ENCODE measurements at places on chromosomes 3 and 15.

DNA sequence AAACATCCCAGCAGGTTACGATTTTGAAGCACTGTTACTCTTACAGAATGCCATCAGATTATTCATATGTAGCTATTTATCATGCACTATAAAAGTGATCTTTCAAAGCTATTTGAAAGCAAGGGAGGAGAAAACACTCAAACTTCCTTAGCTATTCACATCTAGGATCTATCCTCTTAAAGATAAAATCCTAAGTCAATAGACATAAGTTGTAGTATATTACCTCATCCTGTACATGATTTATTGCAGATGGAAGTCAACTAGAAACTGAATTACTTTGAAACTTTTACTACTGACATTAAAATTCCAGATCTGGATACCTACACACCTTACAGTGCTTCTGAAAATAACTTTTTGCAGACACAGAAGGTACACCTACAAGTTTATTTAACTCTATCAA lies 197.2 kb downstream of the MEIS2 start:
- DNase-seq: no peak

GRCh38 chr3:109696932-109697331 lies 359.6 kb upstream of the DPPA4 start:
- no peak for DNase-seq

DNA sequence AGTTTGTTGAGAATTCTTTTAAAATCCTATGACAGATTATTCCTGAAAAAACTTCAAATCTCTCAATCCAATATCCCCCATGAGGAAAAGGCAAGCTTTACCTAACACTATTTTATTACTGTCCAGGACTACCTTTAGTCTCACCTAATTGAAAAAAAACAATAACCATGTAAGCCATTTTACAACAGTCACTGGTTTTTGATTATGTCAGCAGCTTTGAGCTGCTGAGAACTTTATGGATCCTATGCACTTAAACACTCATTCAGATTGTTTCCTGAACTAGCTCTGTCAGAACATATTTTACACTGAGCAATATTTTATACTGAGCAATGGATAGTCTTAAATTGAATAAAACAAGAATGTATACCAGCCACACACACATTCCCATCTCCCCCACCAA lies 79.9 kb downstream of the ZBBX start:
- DNase-seq: no peak

DNA sequence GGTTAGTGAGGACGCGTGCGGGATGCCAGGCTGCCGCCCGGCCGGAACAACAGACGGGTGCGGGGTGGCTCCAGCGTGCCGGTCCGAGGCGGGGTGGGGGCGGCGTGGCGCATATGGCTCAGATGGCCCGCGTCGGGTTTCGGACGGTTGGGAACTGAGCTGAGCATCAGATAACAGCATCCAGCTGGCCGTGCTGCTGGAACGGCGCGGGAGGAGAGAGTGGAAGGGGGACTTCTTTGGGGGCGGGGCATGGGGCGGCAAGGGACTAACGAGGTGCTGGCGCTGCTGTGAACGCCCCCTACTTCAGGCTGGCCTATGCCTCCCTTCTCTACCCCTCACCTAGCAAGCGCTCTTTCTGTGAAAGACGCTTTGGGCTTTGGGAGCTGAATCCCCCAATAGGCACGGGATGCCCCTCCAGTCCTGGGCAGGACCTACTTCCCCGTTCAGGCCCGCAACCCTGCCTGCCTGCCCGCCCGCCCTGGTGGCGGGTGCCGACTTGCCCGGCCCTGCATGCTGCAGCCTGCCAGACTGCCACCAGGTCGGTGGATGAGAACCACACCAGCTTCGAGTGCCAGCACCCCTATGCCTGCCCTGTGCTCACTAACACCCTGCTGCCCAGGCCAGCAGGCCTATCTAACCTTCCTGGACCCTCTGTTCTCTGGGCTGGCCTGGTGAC lies 542 bp downstream of the INKA1 start:
- no peak for DNase-seq

- no peak for DNase-seq
Observed at GRCh38 chr3:24199775-24200247, 254.7 kb downstream of the NR1D2 start.

DNA sequence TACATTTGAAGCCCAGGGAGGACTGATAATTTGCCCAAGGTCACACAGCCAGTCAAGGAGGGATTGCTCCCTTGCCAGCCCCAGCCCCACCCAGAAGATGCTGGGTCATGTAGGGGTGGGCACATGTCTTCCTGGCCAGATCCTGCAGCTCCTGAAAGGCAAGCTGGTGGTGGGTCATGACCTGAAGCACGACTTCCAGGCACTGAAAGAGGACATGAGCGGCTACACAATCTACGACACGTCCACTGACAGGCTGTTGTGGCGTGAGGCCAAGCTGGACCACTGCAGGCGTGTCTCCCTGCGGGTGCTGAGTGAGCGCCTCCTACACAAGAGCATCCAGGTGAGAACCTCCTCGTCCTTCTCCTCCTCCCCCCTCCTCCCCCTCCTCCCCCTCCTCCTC lies 13.2 kb downstream of the ISG20 start:
- DNase-seq: no peak

DNA sequence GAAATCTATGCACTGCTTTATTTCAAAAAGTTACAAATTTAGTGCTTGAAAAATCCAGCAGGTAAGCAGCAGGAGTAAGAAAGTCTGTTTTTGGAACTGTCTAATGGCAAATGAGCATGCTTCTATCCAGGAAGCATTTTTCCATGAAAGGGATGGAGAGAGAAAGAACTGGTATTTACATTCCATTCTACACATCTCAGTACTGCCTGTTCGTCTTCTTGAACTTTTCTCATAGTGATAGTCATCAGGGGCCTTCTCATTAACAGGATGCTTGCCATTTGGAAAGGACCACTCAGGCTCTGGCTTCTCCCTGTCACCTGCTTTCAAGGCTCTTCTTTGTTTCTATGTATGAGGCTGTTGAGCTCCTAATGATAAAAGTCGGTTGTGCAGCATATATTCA lies 267.3 kb upstream of the IL12A start:
- DNase-seq: no peak

DNA sequence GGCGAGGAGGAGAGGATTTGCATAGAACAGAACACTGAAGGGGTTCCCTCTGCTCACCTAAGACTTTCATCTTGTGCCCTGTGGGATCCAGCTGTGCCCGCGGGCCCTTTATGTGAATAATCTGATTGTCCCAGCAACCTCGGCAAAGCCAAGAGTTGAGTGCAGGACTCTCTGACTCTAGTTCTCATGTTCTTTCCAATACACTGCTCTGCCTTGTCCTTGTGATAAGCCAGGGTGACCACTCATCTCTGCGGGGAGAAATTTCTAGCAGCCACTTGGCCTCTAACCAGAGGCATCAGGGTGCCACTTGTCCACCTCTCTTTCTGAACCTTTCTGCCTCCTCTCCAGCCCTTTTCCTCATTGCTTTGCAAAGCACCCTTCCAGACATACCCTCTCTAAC lies 31.8 kb downstream of the AQP9 start:
- no peak for DNase-seq

GRCh38 chr3:140249188-140249587 lies 314.2 kb downstream of the CLSTN2 start:
- no peak for DNase-seq

- DNase-seq: no peak
Observed at GRCh38 chr3:149271669-149272068, 50.0 kb upstream of the CP start.

Measured in stimulated activated CD8-positive, alpha-beta memory T cell treated with anti-CD3 and anti-CD28 coated beads, Interleukin-7, amount 100 ng/mL, for 1 hour (primary cell).